ENCODE measurements at places on chromosomes 3 and 15.

DNA sequence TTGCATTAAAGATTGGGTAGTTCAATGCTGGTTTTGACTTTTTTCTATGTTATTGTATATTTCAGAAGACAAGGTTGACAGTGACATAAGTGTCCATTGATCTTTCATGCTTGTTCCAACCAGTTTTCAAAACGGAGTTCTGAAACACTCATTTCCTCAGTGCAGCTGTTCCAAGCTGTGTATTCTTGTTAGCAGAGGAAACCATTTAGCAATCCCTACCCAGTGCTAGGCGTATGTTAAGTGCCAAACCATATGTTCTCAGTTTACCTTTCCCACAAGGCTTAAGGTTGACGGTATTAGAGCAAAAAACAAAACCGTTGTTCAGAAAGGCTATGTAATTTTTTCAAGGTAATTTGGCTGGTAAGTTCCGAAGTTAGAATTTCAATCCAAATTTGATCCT is 9.1 kb downstream of the ATOSA start:
- no peak for DNase-seq

DNA sequence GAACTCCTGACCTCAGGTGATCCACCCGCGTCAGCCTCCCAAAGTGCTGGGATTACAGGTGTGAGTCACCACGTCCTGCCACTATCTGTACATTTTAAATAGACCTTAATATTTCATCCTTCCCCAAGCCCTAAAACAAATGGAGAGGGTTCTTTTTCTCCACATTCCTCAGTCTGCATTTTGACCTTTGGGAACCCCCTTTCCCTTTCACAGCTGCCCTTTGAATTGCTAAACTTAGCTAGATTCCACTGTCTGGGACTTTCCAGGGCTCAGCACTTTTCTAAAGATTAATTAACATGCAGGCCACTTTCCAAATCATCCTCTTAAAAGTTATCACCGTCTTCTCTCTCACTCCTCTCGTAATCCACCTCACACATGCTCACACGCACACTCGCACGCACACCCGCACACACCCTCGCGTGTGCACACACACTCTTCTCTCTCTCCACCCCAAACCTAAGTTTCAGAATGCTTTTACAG is 124.2 kb downstream of the TMCO5A start:
- no peak for DNase-seq

DNA sequence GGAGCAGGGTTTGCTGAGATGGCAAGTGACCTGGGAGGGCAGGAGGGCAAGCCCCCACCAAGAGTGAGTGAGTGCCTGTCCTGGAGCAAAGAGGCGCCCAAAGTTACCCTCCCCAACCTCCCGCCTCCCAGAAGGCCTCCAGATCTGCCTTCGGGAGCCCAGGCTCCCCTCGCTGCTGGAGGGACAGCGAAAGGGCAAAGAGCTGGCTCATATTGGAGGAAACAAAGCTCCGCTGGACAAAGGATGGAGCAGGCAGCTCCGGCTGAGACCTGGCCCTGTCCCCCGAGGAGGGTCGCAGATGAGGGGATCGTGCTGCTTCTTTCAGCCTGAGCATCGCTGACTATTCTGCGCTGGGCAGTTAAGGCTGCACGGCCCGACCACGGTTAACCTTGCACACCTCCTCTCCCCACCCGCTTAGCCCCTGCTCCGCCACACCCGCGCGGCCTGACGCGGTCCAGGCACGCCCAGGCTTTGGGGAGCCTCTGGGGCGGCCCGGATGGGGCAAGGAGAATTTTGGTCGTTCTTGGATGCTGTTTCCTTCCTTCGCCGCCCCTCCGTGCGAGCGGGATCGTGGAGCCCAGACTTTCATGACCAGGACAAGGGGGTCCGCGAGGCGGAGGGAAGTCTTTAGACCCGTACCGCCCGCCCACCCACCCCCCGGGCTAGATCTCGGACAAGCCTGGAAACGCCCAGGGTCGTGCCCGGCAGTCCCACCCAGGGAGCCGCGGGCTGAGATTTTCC is 651 bp downstream of the PLCD1 start:
- no peak for DNase-seq

- DNase-seq: no peak
Observed at GRCh38 chr3:186996356-186996755, 66.0 kb downstream of the ST6GAL1 start.

- no peak for DNase-seq
Observed at GRCh38 chr3:123949641-123950040, 11.4 kb downstream of the CCDC14 start.

DNA sequence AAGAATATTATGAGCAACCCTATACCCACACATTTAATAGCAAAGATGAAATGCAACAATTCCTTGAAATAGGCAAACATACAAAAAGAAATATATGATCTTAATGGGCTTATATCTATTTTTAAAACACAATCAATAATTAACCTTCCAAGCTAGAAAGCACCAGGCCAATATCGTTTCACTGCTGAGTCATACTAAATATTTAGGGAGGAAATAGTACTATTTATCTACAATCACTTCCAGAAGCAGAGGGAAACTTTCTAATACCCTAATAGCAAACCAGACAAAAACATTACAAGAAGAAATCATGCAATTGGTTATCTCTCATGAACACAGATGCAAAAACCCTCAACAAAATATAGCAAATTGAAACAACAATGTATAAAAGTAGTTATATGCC is 207.8 kb downstream of the MTHFS start:
- no peak for DNase-seq

DNA sequence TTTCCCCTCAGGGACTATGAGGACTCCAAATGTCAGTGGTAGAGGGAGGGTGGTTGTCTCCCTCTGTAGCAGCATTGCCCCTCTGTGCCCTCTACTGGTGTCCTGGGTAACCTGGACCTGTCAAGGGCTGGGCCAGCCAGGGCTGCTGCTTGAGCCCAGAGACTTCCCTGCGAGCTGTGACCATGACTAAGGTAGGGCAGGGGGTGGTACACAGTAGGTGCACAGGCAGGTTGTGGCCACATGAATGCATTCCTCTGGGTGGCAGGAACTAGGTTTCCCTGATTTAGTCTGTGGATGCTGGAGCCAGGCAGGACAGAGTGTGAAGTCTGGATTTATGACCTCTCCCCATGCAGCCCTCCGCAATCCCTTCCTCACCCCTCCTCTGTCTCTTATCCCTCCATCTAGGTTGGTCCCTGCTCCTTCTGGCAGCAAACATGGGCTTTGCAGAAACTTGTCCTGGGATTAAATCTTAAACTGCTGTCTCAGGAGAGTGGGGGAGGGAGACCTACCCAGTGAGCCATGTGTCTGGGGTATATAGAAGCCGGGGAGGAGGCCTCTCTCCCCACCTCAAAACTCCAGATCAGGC is 8.7 kb upstream of the SEMA3F start:
- DNase-seq: no peak

GRCh38 chr15:63672775-63673174 is 75.6 kb downstream of the FBXL22 start:
- no peak for DNase-seq

DNA sequence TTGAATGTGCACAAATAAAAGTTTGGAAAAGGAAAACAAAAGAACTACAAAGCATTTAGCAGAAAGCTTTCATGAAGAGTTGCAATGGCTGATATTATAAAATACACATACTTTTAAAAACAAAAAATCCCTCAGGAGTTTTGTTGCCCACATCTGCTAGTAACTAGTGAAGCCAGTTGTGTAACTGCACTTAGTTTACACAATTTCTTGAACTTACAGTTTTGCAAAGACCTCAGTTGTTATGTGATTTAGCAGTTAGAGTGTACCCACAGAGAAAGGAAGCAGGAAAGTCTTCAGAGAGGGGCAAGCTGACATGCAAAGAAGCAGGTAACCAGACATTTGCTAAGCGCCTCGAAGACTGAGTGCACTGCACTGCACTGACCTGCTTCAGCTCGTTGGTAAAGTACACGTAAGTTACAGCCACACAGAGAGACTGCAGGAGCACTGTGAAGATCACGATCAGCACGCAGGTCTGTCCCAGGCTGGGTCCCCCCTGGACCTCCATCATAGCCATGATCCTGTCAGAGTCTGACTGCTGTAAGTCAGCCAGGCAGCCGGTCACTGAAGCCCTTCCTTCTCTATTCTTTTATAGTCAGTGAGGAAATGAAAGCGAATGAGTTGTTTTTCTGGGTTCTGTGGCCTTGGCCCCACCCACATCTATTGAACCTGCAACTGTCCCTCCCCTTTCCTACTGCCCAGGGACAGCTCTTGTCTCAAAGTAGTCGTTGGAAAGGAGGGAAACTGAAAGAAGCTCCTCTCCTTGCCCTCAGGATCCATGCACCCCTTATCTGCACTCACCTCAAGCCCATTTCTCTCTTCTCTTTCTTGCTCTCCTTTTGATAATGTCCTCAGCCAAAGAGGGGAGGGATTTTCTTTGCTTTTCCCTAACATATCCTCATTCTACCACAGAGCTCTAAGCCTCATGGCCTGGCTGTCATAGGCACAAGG is at the start of gene TNFSF10:
Gene TNFSF10, minus strand, starts transcription at position 560 of the 948 bp plus-strand sequence. Its CDS starts 46 bp downstream, at position 514.
- peak; percentile 25 for DNase-seq

GRCh38 chr3:115633467-115633866 is 10.2 kb downstream of the GAP43 start:
- no peak for DNase-seq

DNA sequence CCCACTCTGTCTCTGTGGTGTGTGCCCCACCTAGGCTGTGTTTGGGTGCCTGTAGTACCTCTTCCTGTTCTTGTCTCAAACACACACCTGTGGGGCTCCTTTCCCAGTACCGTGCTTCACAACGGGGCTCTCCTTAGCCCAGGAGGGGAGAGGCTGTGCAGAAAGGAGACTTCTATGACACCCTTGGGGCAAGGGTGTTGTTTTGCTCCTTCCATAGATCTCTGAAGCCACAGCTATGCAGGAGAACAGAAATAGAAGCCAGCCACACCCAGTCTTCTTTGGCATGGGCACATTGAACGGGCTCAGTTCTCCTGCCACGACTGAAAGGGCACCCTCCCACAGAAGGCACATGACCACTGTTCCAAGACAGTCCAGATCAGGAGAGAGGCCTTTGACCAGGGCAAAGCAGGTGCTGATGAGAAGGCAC is 74.3 kb downstream of the LIPC start:
- DNase-seq: no peak

GRCh38 chr15:89104172-89104564 is 15.9 kb downstream of the ABHD2 start:
- DNase-seq: no peak

GRCh38 chr15:77969055-77969454 is 108.5 kb downstream of the TBC1D2B start:
- no peak for DNase-seq

GRCh38 chr15:28942571-28942970 is 56.8 kb downstream of the APBA2 start:
- DNase-seq: no peak

DNA sequence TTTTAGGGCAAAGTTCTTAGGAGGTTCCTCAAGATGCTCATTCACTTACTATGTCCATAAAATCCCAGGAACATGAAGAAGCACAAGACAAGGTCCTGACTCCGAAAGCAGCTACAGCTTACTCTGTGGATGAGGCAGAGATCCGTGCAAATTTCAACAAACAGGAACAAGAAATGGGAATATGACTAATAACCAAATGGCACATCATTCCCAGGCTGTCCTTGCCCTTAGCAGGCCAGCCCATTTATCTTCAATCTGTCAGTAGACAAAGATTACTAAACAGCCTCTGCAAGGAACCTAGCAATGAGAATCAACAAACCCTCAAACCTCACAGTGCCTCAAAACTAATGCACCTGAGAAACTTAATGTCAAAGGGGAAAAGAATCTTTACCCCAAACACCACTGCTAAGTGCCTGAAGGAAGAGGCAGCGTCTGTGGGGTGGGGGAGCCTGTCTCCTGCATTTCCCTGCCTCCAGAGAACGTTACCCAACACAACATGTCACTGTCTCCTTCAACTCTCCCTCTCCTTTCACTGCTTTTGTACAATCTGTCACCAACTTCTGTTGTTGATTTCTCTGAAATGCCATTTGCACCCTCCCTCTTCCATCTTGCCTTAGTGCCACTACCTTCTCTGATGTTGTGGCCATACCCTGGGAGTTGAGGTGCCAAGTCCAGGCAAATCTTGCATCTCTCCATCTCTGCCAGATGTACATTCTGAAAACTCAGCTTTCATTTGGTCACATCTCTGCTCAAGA is 4.8 kb downstream of the TNFAIP8L3 start:
- DNase-seq: no peak

- DNase-seq: no peak
Observed at GRCh38 chr3:123188058-123188457, 13.7 kb upstream of the SEC22A start.

GRCh38 chr3:127104586-127104985 is 88.3 kb upstream of the PRR23E start:
- DNase-seq: no peak
